Activated CD4-positive, alpha-beta T cell treated with anti-CD3 and anti-CD28 coated beads for 4 hours (primary cell): ENCODE measurements at places on chromosomes 11 and 22.
A peak's percentile ranks its signal among the peaks of the same experiment; 100 is the strongest.

- peak; percentile 82 for DNase-seq
Measured at GRCh38 chr11:64887757-64888405, 9.5 kb upstream of the EHD1 start.

DNA sequence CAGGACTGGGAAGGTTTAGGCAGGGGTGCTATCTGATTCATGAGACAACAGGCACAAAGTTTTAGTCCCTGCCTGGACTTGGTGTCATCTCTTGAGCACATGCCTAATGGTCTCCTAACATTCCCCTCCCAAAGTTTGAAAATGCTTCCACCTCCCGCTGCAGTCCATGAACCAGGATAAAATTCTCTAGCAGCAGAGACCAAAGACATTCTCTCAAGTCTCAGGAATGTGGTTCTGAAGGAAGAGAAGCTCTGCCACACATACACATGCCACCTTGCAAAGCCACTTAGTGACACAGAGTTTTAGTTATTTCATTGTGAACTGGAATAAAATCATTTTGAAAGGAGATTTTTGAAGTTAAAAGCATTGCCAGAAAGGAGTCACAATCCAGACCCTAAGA, 15.5 kb downstream of the OR51B6 start:
- DNase-seq = no peak

- DNase-seq = no peak
Measured at GRCh38 chr11:94139416-94139815, 10.8 kb downstream of the PANX1 start.

DNA sequence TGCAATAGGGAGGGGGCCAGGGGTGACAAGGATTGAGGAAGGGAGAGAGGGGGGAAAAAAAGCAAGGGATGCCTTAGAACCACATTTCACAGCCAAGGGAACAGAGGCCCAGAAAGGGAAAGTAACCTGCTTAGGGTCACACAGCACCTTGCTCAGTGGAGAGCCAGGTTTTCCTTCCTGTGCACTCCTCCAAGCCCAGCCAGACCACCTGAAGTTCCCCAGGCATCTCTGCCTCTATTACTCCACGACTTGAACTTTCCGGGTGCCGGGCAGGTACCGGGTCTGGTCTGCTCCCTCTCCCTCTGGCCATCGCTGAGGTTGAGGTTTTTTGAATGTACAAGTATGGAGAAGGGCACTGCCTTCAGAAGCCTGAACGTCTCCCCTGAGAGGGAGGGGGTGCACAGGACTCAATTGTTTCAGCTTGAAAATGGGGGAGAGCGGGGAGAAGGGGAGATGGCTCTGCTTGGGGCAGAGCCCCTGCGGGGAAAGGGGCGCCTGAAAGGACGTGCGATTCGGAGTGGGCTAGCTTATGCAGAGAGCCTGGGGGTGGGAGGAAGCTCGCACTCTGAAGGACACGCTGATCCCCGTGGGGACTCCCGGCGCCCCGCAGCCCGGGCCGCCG, 516 bp upstream of the SERPINH1 start:
- DNase-seq = no peak

DNA sequence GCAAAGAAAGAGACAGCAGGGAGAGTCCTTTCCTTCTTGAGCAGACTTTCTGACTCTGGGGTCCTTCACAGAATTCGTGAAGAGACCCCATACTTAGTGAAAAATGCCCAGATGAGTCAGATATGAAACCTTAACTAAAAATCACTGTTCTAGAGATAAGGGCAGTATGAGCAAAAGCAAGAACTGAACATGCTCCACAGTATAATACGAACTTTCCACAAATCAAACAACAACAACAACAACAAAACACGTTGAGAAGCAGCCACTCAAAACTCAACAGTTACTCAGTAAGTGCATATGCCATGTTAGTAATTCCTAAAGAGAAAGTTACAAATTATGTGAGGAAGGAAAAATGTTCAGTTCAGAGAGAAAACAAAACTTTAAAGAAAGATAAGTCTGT, 44.3 kb downstream of the PITPNB start:
- DNase-seq = no peak

GRCh38 chr11:23520226-23520960, 660.1 kb upstream of the CCDC179 start:
- DNase-seq = no peak

DNA sequence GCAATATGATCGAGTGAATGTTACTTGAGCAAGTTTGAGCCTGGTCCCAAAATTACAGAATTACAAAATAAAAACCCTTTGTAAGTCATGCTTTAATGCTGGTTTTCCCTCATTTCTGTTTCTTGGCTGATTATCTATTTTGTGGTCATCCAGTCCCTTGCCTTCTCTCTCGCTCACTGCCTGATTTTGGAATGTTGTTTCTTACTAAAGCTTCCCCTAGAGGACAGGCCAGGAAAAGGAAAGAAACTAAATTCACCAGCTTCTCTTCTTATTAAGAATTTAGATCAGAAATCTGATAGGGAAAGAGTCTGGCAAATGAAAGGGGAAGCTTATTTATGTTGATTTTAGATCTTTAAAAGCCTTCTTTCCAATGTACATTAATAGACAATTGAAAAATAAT, 16.6 kb upstream of the BDNF start:
- DNase-seq = no peak

- DNase-seq = no peak
Measured at GRCh38 chr11:130244848-130245247, 69.9 kb downstream of the ZBTB44 start.

DNA sequence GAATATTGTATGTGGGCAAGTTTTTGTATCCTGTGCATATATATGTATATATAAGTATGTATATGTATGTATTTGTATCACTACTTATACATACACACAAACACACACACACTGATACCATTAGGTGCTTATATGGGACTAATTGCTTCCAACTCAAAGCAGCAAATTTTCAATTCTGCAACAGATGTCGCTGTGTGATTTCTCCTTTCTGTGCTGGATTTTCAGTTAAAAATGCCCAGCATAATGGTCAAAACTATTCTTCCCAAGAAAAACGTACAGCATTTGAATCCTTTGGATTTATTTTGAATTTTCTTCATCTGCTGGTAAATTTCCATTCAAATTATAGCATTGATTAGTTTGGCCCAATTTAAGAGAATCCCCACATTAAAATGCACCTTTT, 4.3 kb downstream of the CADM1 start:
- no peak for DNase-seq
